ENCODE measurements at places on chromosomes 5 and 9.

DNA sequence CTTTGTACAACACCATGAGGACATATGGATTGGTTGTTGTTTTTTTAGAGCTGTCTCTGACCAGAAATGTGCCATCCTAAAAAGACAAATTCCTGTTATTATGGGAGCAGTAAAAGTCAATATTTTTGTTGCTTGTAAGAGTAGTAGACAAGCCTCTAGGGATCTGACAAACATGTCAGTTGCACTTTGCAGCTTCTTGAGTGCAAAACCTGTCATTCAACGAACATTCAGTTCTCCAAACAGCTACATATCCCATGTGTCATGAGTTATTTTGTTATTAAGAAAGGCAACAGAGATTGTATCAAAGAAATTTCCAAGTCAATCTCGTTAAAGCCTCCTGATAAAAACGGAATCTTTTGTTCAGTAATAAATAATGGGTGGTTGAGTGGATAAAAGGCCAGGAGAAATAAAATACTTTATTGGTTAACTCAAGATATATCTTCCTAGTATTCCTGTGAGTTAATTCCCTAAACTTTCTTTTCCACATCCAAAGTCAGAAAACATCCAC, 18.1 kb downstream of the C5orf58 start:
- DNase-seq, result no peak

DNA sequence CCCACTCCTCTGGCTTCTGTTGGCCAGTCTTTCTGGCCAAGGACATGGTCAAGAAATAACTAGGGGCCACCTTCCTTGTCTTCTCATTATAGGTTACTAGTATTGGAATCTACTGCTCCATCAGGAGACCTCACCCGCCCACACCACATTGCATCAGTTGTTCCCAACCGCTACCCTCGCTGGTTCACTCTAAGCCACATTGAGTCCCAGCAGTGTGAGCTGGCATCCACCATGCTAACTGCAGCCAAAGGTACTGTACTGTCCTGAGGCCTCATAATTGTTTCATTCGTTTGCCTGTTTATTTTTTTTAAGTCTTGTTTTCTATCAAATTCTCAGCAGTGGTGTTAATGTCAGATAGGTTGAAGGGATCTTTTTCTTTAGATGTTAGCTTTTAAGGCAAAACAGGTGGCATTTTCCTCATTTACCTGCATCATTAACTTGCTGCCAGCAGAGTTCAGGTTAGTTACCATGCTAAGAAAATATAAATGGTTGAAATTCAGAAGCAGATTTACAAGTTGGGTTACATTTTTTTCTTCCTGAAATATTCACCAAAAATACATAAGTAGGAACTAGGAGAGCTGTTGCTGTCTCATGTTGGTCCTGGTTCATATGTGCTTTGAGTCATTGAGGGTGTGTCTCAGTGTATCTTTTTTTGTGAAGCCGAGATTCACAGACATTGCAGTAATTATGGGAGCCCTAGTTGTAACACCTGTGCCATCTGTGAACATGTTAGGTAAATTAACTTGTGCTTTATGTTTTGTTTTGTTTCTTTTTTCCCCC, 206.9 kb downstream of the ZSWIM6 start:
- DNase-seq, result no peak

DNA sequence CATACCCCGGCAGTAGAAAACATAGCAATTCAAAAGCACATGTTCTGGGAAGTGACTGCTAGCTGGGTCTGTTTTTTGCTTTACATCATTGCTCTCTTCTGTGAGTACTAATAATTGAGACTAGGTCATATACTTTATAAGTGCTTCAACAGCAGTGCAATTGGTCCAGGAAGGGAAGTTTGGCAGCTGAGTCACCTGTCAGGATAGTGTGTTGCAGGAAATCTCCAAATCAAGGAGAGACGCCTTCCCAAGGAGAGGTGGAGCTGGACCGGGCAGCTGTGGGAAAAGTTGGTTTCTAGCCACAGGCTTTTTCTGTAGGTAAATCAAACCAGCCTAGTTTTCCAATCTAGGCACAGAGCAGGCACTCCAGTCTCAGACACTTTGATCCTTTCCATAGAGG, 330.1 kb downstream of the ENC1 start:
- no peak for DNase-seq

DNA sequence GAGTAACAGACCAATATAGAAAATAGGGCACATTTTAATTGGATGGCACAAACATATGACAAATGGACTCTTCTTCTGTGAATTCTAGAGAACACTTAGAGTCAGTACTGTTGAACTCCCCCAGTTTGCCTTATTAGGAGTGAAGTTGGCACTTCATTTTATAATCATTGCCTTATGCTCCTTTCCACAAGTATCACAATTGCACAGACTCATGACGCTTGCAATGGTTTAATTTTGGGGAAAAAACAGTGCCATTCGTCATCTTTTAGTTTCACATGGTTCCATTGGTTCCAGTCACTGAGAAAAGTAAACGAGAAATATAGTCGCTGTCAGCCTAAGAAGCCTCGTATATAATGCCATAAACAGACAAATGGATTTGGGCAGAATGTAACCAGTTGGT, 71.2 kb downstream of the LURAP1L start:
- no peak for DNase-seq

DNA sequence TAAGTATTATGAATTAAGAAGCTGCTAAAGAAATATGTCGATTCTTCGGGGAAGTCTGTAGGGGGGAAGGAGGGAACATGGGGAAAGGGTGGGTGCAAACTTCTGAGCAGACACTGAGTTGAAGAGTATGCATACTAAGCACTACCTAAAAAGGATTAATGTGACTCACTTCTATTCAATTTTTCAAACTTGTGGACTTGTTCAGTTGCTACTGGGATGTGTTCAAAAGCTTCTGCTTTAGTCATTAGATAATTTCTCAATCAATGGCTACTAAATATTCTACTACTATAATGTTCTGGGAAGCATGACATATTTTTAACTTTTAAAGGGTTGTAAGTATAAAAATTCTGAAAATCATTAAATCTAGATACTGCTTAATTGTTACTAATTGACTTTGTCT, 109.7 kb upstream of the FER start:
- DNase-seq, result no peak

- DNase-seq, result no peak
These were observed 1.0 kb upstream of the TLE1 start for GRCh38 chr9:81690251-81690851.

GRCh38 chr9:78557540-78557939, 260.6 kb downstream of the PSAT1 start:
- DNase-seq, result no peak

DNA sequence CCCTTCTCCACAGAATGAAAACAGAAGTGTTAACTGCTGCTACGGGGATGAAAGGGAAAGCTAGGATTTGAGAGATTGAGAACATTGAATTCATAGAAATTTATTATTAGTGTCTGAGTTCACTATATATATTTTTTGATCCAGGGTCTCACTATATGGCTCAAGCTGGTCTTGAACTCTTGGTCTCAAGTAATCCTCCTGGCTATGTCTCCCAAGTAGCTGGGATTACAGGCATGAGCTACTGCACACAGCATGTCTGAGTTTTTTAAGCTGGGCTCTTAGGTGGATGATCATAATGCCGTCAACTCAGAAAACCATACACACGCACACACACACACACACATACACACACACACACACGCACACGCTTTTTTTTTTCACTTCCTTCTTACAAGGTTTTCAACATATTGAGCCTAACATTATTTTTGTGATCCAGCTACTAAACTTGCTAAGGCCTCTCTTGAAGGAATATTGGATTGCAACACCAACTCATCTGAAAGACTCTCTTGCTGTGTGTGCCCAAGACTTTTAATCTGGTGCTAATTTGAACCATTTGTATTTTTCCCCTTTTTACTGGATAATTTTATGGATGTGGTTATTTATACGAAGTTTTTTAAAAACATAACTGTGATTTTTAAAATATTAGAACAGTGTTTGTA, 1045.4 kb downstream of the DTWD2 start:
- no peak for DNase-seq

DNA sequence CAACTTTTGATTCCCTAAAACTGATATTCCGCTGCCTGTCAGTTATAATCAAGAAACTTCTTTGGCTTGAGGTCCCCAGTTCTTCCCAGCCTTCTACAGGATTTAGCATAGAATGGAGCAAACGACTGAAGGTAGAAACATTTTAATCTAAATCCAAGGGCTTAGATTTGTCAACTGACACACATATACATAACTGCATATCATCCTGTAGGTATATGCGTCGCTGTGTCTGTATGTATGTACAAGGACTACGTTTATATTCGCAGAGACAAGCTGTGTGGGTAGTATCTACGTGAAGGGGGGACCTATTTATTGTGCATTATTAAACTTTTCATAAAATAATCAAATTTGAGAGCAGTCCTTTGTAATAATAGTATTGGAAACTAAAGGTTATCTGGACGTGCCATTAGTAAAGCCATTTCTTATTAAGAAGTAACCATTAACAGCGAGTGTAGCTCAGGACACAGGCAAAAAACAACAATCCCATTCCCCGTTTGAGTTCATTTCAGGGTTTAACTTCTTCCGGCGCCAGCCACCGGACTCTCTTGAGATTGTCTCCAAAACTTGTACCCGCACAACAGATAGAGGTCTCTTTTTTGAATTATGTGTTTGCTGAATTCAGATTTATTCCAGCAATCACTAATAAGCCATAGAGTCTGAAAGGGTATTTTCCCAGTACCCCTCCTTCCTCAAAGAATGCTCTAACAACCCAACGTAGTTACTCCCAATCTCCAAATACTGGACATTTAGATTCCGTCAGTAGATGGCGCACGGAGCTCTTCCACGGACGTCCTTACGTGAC, 2.1 kb upstream of the MLLT3 start:
- DNase-seq, result peak; percentile 74

GRCh38 chr5:128708841-128709240, 170.8 kb upstream of the FBN2 start:
- no peak for DNase-seq

GRCh38 chr5:55724281-55724680, 12.2 kb upstream of the SLC38A9 start:
- no peak for DNase-seq

DNA sequence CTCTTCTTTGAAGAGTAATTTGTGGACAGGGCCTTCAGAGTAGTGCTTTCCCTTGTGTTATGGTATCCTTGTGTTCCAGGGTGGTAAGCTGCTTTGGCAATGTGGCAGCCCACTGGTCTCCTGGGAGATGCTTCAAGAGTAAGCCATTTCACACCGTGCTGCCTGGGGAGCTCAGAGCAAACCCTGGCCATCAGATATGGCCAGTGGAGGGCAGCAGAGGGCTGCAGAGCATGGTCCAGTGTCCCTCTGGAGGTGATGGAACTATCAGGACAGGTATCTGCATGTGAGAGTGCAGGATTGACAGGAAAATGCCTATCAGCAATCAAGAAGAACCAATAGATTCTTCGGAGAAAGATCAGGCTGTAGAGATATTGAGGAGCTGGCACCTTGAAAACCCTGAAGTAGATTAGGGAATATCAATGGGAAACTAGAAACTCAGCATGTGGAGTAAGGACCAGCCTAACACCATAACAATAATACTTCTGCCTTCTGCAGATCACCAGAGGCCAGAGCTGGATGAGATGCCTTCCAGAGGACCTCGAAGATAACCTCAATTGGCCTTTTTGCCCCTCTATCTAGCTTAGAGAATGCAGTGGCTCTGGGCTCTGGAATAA, 90.8 kb downstream of the PLPPR1 start:
- peak; percentile 44 for DNase-seq

GRCh38 chr5:131206772-131207171, 36.0 kb downstream of the LYRM7 start:
- no peak for DNase-seq

DNA sequence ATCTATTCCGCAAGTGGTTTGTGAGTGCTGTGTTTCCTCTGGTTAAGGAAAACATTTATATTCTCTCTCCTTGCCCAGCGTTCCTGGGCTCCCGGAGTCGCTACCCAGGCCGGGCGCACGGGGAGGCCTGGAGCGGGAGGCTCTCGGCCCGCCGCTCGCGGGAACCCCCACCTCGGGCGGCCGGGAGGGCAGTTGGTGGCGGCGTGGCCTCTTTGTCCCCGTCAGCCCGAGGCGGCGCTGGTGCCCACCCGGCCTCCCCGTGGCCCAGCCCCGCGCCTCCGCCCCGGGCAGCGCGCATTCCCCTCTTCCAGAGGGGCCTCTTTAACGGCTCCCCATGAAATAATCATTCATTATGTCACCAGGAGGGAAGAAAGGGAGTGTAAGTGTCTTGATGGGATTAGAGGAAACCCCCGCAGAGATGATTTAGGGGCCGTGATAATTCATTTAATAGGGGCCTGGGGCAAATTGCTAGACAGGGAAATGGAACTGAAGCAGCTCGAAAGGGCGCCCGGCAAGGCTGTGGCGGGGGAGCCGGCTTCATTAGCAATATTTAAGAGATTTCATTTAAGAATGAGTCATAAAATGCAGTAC, 181.9 kb upstream of the TBCA start:
- no peak for DNase-seq

DNA sequence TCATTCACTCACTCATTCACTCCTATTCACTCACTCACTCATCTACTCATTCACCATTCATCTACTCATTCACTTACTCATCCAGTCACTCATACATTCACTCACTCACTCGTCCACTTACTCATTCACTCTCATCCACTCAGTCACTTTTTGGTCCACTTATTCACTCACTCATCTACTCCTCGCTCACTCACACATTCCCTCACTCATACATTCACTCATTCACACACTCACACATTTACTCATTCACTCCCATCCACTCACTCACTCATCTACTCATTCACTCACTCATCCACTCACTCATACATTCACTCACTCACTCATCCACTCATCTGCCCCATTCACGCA, 27.7 kb downstream of the WNK2 start:
- no peak for DNase-seq

- DNase-seq, result no peak
These were observed 11.9 kb downstream of the TMC1 start for GRCh38 chr9:72533322-72533721.

- DNase-seq, result no peak
These were observed 1642.4 kb downstream of the EFNA5 start for GRCh38 chr5:106028314-106028713.

Measured in activated CD8-positive, alpha-beta T cell treated with anti-CD3 and anti-CD28 coated beads for 36 hours (primary cell).